ENCODE measurements at places on chromosomes 11 and 22.

DNA sequence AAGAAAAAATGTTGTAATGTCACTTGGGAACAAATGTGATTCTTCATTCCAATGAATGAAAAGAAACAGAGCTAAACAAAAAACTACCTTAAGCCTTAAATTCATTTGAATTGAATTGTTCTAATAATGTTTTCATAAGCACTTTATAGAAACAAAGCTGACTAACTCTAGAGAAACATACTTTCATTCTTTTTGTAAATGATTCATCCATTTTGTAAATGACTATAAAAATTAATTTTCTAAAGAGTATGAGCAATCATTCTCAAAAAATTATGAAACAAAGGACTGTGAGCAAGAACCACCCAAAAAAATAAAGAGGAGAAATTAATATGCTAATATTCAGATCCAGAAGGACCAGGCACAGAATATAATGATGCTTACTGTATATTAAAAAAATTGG lies 986.5 kb upstream of the CHORDC1 start:
- DNase-seq = no peak

DNA sequence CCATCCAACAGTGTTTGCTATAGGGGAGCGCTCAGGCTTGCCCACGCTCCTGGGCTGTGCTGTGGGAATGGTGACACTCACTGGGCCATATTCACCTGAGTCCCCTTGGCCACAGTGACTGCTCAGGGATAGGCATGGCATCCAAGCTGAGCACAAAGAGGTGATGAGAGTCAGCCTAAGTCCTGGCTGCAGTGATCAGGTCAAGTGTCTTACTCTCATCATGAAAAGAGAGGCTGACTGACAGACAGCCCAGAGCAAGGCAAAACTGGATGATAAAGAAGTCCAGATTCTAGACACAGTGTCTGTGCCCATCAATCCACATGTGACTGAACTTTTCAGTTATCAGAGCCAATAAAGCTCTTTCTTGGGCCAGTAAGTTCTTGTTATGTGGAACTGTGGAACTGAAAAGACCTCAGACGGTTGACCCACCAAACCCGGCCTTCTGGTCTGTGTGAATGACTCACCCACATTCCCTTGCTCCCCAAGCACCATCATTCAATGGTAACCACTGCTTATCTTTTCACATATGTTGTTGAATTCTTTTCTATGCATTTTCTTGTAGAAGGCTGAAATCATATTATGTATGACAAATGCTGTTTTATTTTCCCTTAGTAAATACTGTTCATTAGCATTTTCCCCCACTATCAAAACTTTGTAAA lies 43.2 kb upstream of the YPEL1 start:
- no peak for DNase-seq

GRCh38 chr11:42841556-42841955 lies 470.2 kb upstream of the API5 start:
- no peak for DNase-seq

GRCh38 chr22:41827671-41828070 lies 5.2 kb upstream of the SREBF2 start:
- no peak for DNase-seq

- DNase-seq = no peak
Observed at GRCh38 chr22:42179616-42180015, 49.0 kb upstream of the CYP2D6 start.

DNA sequence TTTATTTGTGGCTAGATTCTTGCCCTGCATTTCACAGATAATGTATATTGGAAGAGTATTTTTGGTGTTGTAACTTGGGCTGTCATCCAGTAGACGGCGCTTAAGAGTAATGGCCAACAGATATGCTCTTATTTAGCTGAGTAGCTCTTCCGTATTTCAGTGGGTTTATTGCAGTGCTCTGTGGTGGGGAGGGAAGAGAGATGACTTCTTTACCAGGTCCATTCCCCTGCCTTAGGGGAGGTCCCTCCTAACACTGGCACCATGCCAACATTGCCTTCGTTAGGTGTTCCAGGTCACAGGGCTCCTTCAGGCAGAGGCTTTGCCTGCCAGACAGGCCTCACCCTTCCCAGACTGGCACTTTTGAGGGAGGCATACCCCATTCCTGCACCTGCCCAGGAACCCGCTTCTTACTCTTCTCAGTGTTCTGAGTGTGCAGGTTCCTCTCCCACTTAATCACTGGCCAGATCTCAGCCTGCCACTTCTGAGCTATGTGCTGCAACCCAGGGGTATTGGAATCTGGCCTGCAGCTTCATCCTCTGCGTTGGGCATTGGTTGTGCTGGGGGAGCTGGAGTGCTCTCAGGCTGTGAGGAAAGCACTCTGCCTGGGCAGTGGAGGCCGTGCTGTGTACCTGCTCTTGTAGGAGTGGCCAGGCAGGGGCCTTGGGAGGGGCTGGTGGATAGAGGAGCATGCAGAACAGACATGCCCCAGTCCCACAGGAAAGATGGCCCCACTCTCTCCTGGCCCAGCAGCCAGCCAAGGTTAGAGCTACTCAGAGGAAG lies 29.4 kb upstream of the SLN start:
- no peak for DNase-seq

DNA sequence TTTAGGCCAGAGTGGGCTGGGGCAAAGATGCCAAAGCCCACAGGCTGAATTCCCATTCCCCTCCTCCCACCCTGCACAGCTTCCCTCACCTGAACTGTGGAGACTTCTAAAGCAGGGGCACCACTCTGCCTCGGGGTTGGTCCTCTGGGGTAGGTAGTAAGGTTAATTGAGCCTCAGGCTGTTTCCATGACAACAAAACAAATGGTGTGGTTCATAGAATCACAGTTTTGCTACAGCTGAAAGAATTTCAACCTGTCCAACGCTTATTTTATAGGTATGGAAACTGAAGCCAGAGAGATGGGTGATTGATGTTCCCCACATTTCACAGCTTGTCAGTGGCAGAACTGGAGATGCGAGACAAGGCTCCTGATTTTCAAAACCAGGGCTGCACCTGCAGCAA lies 109.5 kb downstream of the SNX19 start:
- DNase-seq = no peak

GRCh38 chr11:12897390-12897789 lies 111.7 kb upstream of the RASSF10 start:
- no peak for DNase-seq

DNA sequence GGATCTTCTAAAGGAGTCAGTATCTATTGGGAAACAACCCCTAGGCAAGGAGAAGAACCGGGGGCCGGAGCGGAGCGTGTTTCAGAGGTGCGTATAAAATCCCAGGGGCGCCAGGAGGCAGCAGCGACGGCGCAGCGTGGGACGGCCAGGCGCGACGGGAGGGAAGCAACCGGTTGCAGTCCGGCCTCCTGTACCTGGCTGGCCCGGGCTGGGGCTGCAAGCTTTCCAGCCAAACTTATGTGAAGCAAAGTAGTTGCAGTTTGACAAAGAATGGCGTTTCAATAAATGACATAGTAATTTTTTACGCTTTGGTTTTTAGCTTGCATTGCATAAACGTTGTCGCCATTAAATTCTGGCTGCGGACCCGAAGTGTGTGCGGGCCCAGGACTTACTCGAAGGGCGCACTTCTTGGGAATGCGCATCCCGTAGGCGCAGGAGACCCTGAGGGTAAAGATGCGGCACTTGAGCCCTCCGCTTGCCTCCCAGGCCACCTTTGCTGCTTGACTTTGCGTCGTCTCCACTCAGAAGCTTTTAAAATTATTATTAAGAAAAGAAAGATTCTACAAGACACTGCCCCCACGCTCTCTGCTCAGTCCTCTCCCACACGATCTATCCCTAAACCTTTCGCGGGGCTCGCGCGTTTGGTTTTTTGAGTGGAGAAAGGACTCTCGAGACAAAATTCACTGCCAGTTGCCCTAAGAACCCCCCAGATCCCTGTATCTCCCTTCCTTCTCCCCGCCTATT lies 1.6 kb upstream of the WT1 start:
- DNase-seq = no peak

DNA sequence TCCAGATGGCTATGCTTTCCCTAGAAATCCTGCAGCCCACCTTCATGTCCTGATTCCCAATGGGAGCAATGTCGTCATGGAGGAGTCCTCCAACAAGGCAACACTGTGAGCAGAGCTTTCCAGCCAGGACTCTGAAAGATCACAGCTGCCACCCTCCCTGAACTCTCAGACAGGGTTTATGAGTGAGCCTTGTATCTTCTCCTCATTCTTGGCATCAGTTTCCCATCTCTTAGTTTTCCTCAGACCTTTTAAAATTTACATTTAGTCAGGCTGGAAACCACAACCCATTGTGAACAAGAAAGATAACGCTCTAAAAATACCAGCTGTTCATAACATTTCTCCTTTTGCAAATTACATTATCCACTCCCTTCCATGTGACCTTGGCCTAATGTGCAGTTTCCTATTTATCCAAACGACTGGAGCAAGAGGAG lies 15.6 kb upstream of the LYVE1 start:
- no peak for DNase-seq

GRCh38 chr11:20397281-20397680 lies 9.8 kb downstream of the PRMT3 start:
- no peak for DNase-seq

- DNase-seq = no peak
Observed at GRCh38 chr11:16016468-16016829, 339.9 kb downstream of the SOX6 start.

DNA sequence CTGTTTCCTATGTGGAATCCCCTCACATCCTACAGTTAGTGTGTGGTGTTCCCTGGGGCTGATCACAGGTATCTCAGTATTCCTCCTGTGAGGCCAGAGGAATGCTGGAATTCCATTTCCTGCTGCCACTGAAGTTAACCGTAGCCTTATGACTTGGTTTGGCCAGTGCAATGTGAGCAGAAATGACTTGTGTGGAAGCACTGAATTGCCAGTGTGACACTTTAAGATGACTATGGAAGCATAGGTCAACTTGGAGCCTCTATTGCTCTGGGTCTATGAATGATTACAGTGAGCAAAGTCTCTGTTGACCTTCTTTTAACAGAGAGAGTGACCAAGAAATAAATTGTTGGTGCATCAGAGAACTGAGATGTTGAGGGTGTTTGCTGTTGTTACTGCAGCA lies 16.5 kb downstream of the TBRG1 start:
- no peak for DNase-seq

- no peak for DNase-seq
Observed at GRCh38 chr11:128398517-128399250, 188.7 kb downstream of the ETS1 start.

- DNase-seq = no peak
Observed at GRCh38 chr11:7677796-7678201, 4.5 kb upstream of the CYB5R2 start.

GRCh38 chr11:121802542-121802941 lies 313.5 kb downstream of the BLID start:
- DNase-seq = no peak

- no peak for DNase-seq
Observed at GRCh38 chr11:12950670-12951069, 58.4 kb upstream of the RASSF10 start.

GRCh38 chr11:44787981-44788380 lies 61.2 kb downstream of the TSPAN18 start:
- no peak for DNase-seq

DNA sequence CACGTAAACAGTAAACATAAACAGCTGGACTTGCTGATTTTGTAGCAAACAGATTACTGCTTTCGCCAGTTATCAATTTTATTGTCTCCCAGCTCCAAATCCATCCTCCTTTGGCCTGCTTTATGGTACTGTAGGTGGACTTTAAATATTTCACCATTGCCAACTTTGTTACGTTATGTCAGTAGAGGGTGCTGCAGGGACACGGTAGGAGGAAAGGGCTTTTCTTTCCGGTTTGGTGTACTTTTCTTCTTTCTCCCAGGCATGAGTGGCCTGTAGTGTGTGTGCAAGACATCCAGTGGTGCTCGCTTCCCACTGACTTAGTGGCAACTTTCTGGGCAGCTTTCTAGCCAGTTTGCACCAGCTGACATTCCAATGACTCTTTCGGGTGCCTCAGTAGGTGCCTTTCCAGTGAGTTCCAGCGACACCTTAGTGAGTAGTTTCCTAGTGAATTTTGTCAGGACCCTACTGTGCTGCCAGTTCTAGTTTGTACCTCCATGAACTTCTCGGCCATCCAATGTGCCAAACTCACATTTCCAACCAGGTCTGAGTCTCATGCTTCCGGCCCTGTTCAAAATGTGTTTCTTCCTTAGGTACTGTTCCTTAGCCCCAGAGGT lies 267.6 kb upstream of the TENM4 start:
- no peak for DNase-seq

DNA sequence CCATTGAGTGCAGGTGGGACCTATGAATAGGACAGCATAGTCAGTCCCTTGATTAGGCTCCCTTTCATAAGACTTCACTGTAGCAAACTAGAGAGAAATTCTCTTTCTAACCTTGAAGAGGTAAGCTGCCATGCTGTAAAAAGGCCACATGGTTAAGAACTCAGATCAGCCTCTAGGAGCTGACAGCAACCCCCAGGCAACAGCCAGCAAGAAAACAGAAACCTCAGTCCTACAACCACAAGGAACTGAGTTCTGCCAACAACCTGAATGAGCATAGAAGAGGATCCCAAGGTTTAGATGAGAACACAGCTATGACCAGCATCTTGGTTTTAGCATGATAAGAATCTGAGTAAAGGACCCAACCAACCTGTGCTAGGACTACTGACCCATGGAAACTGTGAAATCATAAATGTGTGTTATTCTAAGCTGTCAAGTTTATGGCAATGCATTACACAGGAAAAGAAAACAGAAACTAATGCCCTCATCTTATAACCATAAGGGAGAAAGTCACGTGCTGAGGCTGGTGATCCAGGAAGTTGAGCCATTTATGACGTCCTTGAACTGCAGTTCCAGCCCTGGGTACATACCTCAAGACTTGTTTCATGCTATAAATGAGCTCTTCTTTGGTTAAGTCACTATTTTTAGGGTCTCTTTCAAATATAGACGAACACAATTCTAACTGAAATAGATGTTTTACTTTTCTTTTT lies 43.3 kb downstream of the RAB38 start:
- DNase-seq = no peak

- DNase-seq = no peak
Observed at GRCh38 chr11:112771851-112772250, 189.4 kb upstream of the NCAM1 start.

- no peak for DNase-seq
Observed at GRCh38 chr11:11534981-11535380, 86.8 kb downstream of the GALNT18 start.

- no peak for DNase-seq
Observed at GRCh38 chr22:27220339-27220738, 563.0 kb downstream of the MIAT start.

GRCh38 chr11:88363004-88363403 lies 25.5 kb upstream of the CTSC start:
- no peak for DNase-seq

DNA sequence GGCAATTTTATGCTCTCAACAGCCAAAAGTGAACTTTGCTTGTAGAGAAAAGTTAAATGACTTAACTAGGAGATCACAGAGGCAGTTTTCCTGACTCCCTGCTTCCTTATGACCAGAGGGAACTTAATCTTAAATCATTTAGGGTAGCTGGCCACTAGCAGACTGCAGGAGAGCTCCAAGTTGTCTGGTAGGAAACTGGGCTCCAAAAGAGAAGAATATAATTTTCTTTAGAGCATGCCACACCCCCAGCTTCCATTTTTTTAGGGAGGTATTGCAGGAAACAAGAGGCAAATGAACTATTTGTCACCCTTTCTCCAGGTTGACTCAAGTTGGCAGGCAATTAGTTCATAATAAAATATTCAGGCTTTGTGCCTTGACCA lies 2.6 kb downstream of the METTL15 start:
- DNase-seq = no peak

All from activated CD4-positive, alpha-beta T cell treated with anti-CD3 and anti-CD28 coated beads, Interleukin-2, amount 50 U/mL, for 4 hours (primary cell).